CD4-positive, alpha-beta T cell treated with Interleukin-21 for 1 hour (primary cell): ENCODE measurements at places on chromosomes 1 and 21.

DNA sequence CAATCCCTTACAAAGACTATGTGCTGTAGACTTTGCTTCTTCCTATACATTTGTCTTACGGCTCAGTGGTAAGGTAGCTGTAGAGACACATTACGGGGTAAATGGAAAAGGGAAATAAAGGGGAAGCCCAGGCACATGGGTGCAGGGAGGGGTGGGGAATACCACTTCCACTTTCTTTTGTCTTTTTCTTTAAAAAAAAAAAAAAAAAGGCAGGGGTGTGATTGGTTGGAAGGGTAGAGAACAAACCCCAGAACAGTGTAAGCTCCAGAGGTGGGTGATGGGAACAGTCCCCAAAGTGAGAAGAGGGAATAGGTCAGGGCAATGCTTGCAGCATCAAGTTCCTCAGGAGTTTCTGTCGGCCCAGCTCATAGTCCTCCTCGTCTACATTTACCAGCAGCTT is 3.9 kb downstream of the NIT1 start:
- DNase-seq: no peak

DNA sequence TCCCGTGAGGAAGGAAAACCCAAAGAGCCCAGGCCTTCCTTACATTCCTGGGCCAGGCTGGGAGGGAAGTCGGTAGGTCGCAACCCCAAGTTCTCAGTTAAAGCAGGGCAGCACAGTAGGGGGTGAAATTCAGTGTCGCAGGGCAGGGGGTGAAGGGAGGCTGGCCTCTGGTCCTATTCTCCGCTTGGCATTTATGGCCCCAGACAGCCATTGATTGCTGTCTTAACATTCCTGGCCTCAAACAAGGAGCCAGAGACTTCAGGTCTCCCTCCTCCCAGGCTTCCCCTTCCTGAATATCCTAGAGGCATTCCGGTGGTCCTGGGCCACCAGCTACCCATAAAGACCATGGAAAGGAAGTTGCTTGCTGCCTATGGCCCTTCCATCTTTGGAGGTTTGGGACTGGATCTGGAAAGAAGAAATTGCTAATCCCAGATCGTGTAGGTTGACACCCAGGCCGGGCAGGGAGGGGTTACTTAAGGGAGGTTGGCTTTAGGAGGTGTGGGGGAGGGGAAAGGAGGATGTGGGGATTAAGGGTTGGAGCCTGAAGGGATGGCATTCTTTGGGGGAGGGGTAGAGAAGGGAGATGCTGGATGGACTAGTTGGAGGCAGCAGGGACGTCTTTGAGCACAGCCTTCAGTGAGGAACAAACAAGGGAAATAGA is 1.7 kb downstream of the LIN28A start:
- DNase-seq: no peak

DNA sequence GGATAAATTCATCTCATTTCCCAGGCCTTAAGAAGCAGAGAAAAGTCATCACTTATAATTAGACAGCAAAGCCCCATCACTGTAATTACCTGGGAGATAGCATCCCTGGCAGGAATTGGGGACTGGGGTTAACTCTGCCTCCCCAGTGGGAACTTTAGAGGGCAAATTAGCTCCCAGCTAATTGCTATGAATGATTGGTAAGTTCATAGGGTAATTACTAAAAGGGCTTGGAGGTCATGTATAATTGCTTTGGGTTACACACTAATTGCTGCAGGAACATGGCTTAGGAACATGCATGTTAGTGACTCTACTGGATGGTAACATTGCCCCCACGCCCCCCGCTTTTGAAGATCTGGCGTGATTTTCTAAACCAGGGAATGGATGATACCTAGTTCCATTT is 64.8 kb downstream of the UBE2T start:
- no peak for DNase-seq

DNA sequence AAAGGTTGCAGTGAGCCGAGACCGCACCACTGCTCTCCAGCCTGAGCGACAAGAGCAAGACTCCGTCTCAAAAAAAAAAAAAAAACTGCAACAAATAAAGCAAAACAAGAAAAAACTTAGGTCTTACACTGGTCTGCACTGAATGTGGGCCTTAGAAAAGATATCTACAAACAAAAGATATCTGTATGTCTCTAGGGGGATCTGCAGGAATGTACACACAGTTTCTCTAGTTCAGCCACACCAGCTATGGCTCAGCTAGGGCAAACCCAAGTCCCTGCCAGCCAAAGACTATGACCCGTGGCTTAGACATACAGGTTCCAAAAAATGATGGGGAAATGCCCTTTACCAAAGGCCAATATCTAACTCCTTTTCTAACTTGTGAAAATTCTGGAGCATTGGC is 202.4 kb upstream of the KAZN start:
- no peak for DNase-seq

- no peak for DNase-seq
Measured at GRCh38 chr1:91814448-91814847, 71.5 kb downstream of the TGFBR3 start.
